ENCODE measurements at places on chromosomes 7 and 10.

DNA sequence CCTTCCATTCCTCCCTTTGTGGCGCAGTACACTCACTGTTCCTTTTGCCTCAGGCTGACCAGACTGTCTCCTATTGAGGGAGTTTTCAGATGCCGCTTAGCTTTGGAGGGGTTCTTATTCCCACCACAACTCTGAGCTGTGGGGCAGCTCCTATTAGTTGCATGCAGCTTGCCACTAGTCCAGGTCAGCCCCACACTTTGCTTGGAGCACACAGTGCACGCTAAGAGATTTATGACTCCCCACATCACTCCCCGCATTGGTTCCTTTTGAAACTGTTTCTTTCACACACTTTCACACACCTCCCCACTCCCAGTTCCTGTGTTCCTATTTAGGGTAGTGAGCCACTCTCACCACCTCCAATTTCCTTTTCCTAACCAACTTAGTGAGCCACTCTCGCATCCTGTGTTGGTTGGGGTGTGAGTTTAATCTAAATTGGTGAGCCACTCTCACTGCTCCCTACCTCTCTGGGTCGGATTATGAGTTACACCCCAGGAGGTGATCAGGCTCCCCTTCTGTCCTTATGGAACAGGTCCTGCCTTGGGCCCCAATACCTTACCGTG, 10.4 kb upstream of the ZNF485 start:
- DNase-seq, result no peak

- no peak for DNase-seq
Observed at GRCh38 chr10:71916827-71917226, 47.4 kb upstream of the CHST3 start.

- DNase-seq, result no peak
Observed at GRCh38 chr10:131312478-131312836, 936 bp upstream of the TCERG1L start.

DNA sequence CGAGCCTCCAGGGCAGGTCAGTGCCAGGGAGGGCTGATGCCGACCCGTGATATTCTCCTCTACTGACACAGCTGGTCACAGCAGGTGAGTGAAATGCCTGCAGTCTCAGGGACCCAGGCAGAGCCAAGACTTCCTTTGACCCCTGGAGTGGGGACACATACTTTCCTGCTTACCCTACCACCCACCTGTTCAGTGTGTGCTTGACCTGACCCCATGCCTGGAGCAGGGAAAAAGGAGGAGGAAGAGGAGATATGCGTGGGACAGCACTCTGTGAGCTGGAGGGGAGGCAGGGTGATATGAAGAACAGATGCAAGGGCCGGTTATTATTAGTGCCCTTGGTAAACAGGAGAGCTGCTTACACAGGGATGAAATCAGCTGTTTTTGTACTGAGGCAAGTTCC, 40.8 kb upstream of the WIPF3 start:
- DNase-seq, result no peak

DNA sequence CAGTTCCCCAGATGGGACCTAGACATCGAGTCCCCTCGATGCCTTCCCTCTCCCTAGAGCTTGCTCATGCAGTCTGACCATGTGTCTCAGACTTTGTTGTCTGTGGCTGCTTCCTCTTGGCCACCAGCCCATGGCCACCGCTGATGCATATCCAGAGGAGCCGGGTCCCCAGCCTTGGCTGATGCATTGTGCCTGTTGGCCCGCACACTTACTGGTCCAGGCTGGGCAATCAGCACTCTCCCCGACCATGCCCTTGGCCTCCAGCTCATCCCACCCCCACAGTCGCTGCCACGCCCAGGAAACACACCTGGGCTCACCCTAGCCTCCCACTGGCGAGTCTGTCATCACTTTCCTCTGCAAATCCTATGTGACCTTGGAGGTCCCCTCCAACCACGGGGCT, 10.1 kb downstream of the NPC1L1 start:
- DNase-seq, result no peak

- DNase-seq, result no peak
Observed at GRCh38 chr10:132449811-132450181, 52.8 kb downstream of the PWWP2B start.

DNA sequence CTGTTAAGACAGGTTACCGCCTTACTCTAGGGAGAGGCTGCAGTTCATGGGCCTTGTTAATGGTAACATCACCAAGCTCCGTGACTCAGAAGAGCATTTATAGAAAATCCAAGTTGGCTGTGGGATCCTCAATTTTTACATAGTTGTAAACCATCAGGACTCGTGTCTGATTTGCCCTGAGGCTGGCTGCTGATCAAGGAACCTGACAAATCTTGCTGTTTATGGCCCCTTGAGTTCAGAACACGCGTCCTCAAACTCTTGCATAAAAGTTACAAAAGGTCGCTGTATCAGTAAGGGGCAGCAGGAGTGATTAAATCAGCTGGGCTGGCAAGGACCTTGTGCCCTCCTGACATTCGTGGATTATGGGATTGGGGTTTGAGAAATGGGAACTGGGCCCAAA, 4.6 kb downstream of the SLC13A4 start:
- DNase-seq, result no peak

GRCh38 chr10:16909961-16910792, 93.0 kb upstream of the RSU1 start:
- no peak for DNase-seq

- DNase-seq, result no peak
Observed at GRCh38 chr10:85537561-85537960, 829.0 kb downstream of the GRID1 start.

DNA sequence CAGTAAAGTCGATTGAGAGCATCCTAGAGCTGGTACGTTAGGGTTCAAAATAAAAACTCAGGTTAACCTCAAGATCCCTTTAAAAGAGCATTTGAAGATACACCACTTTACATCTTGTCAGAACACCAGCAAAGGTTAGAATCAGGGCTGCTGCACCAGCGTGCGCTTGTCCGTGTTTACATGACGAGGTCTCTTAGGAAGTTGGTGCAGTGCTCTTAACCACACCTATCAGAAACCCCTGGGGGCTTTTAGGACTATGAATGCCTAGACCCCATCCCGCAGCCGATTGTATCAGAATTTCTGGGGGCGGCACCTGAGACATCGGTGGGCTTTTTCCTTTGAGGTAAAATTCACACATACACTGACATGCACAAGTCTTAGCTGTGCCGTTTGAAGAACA, 97.6 kb downstream of the ZMYND11 start:
- DNase-seq, result no peak

GRCh38 chr10:33187427-33187999, 147.0 kb downstream of the NRP1 start:
- no peak for DNase-seq

GRCh38 chr10:48459270-48460150, 145.4 kb downstream of the ARHGAP22 start:
- DNase-seq, result no peak

DNA sequence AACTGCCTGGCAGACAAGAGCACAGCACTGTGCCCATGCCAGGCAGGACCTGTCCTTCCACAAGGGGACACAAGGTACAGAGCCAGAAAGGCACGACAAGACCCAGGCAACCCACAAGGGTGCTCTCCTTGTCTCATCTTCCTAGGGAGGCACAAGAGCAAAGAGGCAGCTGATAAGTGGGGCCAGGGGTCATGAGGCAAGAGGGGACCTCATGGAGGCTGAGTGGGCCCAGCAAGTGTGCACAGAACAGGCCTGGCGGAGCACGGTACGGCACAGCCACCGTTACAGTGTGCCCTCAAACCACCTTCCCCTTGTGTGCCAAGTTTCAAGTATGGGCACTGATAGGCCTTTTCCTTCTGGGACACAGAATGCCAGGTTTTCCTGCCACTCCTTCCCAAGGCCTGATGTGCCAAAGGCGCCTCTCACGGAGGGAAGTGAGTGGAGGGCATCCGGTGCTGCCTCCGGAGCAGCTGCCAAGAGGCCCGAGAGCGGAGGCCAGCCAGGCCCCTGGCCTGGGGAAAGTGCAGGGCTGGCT, 75.6 kb downstream of the FAM53B start:
- no peak for DNase-seq

- no peak for DNase-seq
Observed at GRCh38 chr10:51291961-51292360, 217.7 kb downstream of the PRKG1 start.

GRCh38 chr7:22214000-22214399, 143.0 kb downstream of the RAPGEF5 start:
- DNase-seq, result no peak

DNA sequence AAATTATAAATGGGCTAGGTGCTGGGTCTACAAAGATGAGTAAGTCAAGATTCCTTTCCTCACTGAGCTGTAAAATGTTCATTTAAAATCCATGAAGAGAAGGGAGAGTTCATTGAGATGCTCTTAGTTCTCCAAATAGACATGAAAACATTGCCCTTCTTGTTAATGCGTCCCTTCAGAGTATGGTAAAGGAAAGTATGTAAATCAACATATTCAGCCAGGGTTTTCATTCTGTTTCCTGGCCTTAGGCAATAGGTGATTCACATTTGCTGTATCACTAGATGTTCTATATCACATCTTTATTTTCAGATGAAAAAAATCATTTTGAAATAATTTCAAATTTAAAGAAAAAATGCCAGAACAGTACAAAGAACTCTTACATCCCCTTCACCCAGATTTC, 5.4 kb downstream of the ANKIB1 start:
- DNase-seq, result no peak

- DNase-seq, result no peak
Observed at GRCh38 chr10:28991333-28992270, 297.3 kb upstream of the LYZL1 start.

GRCh38 chr10:79374312-79375191, 27.3 kb downstream of the PPIF start:
- peak; percentile 58 for DNase-seq

DNA sequence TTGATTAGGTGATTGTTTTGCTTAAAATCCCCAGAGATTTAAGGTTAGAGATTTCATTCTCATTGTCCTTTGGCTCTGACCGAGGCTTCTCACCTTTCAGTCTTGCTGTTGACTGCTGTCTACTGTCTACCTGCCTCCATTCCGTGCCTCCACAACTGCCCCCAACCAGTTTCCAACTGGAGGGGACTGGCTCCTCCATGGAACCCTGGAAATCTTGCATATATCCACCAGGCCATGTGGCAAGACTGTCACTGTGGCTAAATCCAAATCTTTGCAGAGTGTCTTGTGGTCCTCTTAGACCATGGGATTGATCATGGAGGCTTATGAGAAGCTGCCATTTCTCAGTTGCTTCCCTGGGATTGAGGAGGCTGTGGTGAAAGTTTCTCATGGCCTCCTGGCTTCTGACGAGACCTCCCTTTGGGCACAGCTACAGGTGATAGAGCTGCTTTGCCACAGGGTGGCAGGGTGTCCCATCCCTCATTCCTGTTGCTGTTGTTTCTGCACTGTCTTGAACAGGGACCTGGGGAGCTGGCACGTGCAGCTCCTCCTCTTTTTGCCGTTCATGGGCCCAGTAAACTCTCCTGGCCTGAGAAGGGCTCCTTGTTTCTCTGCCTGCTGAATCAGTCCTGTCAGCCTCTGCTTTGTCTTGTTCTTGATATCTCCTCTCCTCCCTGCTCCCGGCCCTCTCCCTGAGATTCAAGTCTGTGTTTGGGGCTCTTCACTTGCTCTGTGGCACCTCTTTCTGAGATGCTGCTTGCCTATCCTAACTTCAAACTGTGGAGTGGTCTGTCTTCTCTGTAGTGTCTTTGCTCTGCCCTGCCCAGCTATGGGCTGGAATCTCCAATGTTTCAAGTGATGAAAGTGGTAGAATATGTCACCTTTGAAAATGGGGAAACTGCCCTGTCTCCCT, 63.6 kb upstream of the IGFBP3 start:
- no peak for DNase-seq

GRCh38 chr7:105279688-105280007, 109.1 kb downstream of the SRPK2 start:
- no peak for DNase-seq

- DNase-seq, result no peak
Observed at GRCh38 chr7:144671429-144671828, 164.4 kb downstream of the TPK1 start.

DNA sequence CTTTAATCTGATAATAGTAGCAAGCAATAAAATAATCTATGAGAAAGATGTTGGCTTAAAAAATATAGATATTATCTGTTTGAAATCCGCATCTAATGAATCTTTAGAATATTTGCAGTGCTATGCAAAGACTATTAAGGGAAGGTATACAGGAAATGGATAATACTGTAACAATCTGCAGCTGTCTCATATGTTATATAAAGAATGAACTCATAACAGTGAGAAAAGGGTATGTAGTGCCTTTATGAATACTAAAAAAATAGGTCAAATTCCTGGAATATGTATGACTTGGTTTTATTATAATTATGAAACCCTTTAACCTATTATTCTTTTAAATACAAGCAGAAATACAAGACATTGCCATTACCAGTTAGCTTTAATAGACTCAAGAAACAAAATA, 105.1 kb upstream of the GPR22 start:
- DNase-seq, result no peak

DNA sequence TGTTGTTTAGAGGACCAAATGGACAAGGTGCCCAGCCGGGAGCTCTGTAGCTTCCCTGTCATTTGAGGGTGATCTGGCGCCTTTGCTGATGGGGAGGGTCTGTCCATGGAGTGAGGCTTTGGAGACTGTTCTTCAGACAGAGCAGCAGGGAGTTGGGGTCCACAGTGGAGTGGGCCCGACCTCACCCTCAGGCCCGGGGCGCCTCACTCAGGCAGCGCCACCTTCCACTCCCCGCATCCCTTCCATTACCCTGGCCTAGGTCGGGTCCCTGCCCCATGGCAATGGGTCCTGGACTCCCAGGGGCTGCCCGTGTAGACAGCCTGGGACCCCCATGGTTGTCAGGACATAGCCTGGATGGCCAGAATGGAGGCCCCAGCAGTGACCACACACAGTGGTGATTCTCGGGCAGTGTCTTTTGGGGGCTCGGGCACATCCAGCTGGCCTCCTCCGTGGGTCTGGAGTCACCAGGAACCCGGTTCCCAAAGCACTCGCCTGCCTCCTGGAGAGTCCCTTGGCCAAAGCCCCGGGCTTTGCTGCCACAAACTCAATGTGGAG, 38.5 kb downstream of the TCERG1L start:
- no peak for DNase-seq

DNA sequence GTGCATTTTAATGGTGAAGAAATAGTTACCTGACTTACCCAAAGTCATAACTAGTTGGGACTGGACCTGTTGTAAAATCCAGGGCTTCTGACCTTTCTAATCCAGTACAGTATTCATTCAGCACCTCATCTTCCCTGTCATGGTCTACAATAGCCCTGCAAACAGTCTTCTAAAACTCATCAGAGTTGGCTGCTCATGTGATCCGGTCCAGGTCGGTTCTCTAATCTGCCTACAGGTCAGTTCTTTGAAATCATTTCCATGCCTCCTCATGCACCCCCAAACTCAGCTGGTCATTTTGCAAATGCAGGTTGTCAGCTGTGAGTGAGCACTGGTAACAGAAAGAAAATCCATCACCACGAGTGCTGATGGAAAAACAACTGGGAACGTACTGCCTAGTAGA, 451.6 kb upstream of the GALNT17 start:
- no peak for DNase-seq

DNA sequence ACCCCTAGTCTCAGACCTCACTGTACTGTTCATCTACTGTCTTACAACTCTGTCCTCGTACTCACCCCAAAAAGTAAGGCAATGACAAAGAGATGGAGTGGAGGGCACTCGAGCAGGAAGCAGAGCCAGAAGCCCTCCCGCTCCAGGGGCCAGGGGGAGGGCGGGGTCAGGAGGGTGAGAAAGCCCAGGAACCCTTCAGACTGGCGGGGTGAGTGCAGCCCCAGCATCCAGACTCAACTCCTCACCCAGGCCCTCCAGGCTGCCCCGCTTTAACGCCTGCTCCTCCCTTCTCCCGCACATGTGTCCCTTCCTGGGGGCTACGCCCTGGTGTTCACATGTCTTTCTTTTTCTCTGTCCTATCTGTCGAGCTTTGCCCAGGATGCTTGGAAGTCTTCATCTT, 66.1 kb downstream of the CALML3 start:
- no peak for DNase-seq
